NCI-H526 (cell line): ENCODE measurements at places on chromosomes 1 and 21.

DNA sequence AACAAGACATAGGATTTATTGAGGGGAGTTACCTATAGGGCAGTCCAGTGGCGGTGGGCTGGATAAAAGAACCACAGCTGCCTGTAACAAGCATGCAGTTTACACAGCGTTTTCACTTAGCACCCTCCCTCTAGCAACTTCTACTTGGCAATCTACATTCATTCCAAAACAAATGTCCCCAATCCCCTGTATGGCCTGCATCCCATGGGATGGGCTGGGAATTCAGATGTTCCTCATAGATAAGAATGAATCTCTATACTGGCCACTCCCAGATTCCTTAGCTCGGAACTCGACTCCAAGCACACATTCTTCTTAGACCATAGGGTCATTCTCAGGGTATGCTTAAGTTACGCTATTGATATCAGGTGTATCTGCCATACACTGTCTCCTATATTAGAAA lies 33.3 kb downstream of the PCP4 start:
- no peak for DNase-seq

DNA sequence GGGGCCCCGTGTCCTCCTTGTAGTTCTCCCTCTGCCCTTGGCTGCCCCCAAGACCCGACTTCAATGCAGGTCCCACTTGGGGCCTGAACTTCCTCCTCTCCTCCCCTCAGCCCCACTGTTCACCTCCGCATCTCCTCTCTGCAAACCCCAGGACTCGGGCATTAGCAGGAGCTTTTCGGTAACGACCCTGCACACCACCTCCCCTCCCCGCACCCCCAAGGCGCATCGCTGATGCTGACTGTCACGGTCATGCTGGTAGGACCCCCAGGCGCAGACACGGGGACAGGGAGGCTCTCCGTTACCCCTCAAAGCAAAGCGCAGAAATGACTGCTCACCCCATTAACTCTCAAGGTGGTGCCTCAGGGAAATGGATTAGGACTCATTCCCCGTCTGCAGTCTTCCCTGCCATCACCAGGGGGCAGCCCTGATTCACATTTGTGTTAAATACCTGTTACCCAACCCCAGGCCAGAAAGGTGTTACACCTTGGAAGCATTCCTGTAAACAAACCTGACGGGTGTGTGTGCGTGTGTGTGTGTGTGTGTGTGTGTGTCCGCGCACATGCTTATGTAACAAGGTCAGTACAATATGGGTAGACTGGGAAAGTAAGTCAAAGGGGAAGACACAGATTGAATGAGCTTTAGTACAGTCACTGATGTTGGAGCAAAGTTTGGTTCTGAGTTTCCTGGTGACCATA lies 6.4 kb upstream of the GUCA2B start:
- DNase-seq: peak; percentile 88

GRCh38 chr1:171055966-171056643 lies 34.6 kb upstream of the FMO3 start:
- no peak for DNase-seq

- DNase-seq: no peak
These were observed 137.8 kb downstream of the NUF2 start for GRCh38 chr1:163459539-163459938.

DNA sequence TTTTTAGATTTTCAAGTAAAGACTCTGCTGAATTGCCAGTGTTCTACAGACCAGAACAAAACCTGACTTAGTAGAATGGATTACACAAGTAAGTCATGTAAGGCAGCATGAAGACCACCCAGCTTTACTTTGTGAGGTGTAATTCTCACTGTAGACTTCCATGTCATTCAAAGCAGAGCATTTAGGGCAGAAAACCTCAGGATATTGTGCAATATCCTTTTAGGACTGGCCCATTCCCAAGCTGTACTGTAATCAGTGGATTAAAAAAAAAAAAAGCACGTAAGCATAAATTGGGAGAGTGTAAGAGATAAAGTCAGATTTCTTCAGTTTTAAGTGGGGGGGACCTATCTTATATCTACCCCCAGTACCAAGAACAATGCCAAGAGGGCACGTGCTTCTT lies 380.5 kb upstream of the PRMT6 start:
- no peak for DNase-seq

GRCh38 chr1:198876371-198876871 lies 237.6 kb downstream of the PTPRC start:
- no peak for DNase-seq

- DNase-seq: peak; percentile 95
These were observed 1.4 kb upstream of the SSBP3 start for GRCh38 chr1:54407404-54408146.

GRCh38 chr1:8314346-8315280 lies 3.3 kb upstream of the SLC45A1 start:
- DNase-seq: peak; percentile 56

GRCh38 chr1:89974256-89974655 lies 20.7 kb upstream of the ZNF326 start:
- no peak for DNase-seq

DNA sequence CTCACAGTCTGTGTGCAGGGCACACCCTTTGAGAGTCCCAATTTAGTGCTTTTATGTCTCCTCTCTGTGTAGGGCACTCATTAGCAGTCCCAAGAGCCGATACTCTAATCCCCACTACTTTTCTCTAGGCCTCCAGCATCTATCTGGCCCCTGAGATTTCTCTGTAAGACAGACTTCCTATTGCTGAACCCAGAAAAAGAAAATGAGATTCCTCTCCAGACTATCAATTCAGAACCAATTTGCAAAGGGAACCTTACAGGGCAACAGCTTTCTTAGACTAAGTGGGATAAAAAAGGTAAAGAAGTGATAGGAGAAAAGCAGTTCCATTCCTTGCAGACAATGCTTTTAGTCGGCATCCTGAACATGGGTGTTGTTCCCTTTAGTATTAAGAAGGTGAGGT lies 172.2 kb downstream of the EDEM3 start:
- no peak for DNase-seq

- DNase-seq: no peak
These were observed 1.2 kb downstream of the UBR4 start for GRCh38 chr1:19208710-19209438.

DNA sequence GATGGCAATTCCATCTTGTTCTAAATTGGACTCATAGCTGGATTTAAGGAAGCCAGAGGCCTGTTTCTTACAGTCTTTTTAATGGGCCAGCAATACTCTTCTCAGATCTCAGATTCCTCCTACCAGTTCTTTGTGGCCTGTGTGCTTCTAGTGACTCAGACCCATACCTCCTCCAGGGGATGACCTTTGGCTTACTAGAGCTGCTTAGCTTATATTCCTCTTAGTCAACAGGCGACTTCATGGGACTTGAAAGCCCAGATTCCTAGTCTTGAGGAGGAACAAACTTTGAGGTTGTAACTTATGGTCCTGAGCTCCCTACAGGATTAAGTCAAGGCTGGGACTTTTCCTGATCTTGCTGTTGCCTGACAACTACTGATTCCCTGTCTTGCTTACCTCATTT lies 12.4 kb upstream of the PAPPA2 start:
- no peak for DNase-seq

DNA sequence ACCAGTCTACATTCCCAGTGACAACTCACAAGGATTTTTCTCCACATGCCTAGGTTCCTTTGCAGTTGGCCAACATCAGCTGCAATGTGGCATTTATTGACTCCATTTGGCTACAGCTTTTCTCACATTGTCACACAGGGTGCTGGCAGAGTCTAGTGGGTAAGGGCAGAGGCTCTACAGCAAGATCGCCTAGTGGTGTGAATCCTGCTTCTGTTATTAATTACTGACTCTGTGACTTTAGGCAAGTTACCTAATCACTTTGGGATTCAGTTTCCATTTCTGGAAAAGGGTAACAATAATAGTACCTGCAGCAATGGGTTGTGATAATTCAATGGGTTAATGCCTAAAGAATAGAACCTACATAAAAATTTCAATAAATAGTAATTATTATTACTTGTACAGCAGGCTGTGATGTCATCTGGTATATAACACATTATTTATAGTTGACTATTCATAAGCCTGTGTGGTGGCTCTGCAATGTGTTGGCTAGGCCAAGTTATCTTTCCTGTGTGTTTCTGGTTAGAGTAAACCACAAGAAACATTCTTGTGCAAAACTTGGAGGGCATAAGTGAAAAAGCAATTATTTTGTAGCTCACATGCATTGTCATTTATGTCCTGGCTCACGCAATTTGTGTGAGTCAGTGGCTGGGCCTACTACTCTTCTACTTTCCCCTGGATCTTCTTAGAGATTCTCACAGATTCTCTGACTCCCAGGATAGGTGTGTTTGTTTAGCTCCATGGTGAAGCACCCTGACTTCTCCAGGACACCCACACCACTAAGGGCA lies 59.5 kb downstream of the PTGS2 start:
- DNase-seq: no peak

DNA sequence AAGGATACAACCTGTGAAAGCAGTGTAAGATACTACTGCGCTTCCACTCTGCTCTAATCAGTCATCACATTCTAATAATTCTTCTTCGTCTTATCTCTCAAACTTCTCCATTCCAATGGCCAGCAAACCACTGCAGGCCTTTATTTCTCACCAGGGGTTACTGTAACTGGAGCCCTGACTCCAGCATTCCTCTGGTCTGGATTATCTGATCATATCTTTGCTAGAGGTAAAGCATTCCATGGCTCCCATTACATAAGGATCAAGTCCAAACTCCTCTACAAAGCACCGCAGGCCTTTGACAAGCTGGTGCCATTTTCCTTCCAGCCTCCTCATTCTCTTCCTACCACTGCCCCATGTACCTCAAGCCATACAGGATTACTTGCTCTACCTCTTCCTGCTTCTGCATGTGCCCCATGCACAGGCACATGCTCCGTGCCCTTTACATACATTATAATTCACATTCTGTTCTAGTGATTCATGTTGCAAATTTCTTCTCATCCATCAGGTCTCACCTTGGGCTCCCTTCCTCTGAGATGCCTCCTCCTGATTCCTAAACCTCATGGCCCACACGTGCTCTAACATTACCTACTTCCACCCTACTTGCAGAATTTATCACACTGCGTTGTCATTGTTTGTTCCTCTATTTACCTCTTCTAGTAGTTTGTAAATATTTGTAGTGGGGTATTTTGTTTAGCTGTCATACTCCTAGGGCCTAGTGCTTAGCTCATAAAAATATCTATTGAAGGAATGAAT lies 9.3 kb upstream of the SERBP1 start:
- DNase-seq: no peak

DNA sequence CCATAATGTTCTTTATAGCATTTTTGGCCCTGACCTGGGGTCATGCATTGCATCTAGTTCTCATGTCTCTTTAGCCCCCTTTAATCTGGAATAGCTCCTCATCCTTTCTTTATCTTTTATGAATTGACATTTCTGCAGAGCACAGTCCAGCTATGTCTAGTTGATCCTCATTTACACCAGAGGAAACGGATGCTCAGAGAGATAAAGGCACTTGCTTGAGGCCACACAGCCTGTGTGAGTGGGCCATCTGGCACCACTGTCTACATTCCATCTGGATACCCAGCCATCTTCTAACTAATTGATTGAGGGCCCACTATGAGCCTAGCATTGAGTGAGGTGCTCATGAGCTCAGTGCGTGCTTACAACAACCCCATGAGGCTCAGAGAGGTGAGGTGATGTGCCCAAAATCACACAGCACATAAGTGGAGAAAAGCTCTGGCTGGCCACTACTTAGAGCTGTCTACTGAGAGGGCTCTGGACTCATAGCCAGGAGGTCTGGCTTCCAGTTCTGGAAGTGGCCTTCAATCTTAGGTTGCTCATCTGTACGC lies 3.5 kb downstream of the HPCA start:
- no peak for DNase-seq

GRCh38 chr1:65235867-65236805 lies 73.2 kb upstream of the DNAJC6 start:
- peak; percentile 74 for DNase-seq

DNA sequence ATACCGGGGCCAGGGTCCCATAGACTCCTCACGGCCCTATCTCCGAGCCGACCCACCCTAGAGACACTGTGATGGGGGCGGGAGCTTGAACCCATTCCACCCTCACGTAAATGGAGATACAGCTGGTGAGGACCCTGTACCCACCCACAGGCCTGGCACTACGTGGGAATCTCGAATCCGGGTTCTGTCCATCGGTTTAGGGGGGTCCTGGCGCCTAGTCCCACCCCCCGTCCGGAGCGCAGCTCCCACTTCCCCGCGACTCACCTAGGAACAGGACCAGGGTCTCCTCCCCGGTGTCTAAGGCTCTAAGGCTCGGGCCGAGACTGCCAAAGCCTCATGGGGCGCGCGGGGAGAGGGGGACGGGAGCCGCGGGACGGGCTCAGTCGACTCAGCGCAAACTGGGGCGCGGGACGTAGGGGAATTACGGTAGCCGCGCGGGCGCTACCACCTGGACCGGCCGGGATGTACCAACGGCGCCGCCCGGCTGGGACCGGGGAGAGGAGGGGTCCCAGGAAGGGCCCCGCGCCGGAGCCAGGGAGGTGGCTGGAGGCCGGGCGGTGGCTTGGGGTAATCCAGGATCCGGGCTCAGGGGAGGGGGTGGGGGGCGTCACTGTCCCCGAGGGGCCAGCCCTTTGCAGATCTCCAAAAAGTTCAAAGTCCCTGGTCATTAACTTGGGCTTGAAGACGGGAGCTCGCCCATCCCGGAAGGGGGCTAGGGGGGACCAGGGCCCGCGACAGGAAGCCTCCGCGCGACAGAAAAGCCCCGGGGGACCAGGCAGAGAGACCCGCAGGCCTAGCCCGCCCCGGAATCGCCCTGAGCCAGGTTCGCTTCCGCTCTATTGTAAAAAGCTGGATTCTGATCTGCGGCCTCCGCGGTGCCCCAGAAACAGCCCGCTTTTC lies 1.0 kb downstream of the PLEKHG5 start:
- DNase-seq: peak; percentile 94

- DNase-seq: no peak
These were observed 1.2 kb upstream of the DENND1B start for GRCh38 chr1:197776351-197777105.

- DNase-seq: no peak
These were observed 647.6 kb upstream of the PKN2 start for GRCh38 chr1:88036345-88037014.

GRCh38 chr1:115329965-115330364 lies 8.1 kb downstream of the NGF start:
- DNase-seq: no peak

- DNase-seq: no peak
These were observed 1.0 kb upstream of the PRAMEF12 start for GRCh38 chr1:12772520-12772919.

GRCh38 chr1:219340796-219341195 lies 167.1 kb downstream of the LYPLAL1 start:
- DNase-seq: no peak

GRCh38 chr1:175178056-175178455 lies 14.5 kb downstream of the KIAA0040 start:
- DNase-seq: no peak
